Common myeloid progenitor, CD34-positive (primary cell): ENCODE measurements at places on chromosomes 7 and 10.

- DNase-seq: no peak
These were observed 297.7 kb downstream of the PTPRN2 start for GRCh38 chr7:158289761-158290523.

DNA sequence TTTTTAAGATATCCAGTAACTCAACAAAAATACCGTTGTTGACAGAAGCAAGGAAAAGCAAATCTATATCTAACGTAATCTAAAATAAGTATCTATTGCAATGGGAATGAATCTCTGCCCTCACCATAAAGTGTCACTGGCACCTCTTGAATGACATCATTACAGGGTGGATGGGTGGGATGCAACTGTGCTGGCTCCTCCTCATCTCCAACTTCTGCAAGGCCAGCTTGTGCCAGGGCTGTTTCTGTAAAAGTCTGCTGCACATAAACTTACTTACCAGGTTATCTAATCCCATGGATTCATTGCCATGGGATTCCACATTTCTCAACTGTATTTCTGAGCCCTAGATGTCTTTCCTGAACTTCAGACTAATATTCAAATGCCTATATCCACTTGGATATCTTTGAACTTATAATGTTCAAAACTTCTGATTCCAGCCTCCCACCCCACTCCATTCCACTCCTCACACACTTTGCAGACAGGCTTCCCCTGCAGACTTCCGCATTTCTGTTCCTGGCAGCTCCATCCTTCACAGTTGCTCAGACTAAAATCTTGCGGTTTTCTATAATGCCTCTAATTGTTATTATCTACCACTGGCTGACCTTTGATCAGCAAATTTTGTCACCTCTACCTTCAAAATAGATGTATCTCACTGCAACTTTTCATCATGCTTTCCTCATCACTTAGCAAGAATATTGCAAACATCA, 10.7 kb downstream of the FGL2 start:
- peak; percentile 90 for DNase-seq

DNA sequence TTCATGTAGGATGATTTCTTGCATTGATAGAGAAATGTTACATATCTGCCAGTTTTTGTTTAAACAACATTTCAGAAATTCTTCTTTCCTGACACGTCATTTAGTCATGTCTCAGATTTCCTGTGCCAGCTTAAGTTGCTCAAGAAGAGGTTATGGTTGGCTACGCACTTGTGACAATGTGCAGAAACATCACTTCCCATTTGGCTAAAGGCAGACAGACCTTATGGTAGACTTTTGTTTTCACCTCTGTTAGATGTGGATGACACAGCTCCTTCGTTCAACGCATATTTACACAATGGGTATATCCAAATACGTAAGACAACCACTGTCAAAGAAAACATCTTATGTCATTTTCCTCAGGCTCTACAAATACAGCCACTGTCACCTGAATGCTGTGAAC, 125.8 kb downstream of the DOCK4 start:
- peak; percentile 86 for DNase-seq

DNA sequence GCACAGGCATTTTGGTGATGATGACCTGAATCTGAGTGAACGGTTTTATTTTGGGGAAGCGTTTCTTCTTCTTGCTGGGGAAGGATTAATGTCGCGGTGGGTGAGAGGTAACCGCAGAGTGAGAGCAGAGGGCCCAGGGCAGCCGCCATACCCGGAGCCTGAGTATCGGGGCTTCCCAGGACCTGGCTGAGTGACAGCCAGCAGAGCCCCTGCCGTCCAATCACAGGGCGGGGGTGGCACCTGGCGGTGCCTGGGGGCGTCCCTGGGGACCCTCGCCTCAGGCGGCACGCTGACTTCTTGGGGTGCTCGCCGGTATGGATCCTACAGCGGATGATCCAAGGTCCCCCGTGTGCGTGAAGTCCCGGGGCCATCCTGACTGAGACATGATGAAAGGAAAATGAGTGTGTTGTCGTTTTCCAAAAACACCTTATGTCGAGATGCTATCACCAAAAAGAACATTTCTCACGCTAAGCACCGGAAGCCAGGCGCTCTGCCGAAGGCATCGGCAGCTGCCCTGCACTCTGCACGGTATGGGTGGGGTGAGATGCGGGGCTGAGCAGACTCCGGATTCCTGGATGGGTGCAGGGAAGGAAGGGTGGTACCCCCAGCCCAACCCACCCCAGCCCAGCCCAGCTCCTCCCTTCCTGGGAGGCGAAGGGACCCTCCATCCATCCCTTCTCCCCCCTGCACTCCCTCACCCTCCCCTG, 227.9 kb upstream of the SHH start:
- no peak for DNase-seq

DNA sequence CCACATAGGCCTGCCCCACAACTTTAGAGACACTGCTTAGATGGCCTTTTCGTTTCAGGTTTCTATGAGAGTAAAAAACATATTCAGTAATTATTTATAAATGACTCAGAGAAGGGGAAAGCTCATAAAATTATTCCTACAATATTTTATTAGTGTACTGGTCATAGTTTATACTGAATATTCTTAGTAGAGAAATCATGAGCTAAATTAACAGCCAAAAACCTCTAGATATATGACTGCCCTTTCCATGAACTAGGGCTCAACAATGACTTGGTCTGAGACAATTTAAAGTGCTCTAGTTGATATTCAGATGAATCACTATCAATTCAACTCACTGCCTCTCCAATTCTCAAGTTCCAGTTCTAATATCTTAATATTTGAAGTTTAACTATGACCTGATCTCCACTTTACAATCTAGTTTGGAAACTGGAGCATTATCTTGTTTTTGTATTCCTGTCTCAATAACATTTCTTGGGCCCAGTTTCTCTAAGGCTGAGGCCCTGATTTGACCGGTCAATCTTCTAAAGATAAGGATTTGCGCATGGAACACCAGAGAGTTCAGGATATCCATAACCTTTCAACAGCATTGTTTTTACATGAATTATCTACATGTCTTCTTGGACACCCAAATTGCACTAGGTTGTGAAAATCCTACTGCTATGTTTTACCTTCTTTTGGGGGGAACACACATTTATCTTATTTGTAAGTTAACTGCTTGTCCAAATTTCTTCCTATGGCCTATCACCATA, 141.6 kb downstream of the DGKB start:
- DNase-seq: no peak

DNA sequence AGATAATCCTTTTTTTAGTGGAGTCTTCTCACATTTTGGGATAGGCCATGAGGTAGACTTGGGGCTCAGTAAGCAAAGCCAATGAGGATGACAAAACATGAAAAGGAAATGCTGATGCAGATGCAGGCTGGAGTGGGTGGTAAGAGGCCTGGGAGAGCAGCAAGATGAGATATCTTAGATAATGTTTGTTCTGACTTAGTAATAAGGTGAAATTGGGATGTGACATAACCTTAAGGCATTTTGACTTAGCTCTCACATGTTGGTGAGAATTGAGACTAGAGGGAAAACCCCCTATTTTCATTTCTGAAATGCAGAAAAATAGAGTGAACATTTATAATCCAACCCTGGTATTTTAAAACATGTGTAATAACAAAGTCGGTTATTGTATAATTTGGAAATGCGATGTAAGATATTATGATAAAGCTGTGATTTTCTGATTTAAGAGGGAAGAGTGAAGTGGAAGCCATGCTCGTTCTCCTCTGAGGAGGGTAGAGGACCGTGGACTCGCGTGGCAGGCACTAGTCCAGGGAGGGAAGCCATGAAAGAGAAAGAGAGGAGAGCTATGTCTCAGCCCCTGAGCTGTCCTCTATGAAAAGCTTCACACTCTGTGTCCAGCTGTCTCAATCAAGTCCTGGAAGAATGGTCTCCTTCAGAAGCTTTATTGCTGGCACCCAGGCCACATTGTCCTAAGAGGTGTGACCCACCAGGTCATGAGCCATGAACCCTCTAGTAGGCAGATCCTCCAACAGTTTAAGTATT, 57.3 kb downstream of the ST7 start:
- DNase-seq: no peak

GRCh38 chr7:145434811-145435210, 599.0 kb upstream of the TPK1 start:
- DNase-seq: no peak

- no peak for DNase-seq
These were observed 41.0 kb downstream of the UBE2H start for GRCh38 chr7:129911790-129912189.
